ENCODE measurements at places on chromosomes 6 and 20.

DNA sequence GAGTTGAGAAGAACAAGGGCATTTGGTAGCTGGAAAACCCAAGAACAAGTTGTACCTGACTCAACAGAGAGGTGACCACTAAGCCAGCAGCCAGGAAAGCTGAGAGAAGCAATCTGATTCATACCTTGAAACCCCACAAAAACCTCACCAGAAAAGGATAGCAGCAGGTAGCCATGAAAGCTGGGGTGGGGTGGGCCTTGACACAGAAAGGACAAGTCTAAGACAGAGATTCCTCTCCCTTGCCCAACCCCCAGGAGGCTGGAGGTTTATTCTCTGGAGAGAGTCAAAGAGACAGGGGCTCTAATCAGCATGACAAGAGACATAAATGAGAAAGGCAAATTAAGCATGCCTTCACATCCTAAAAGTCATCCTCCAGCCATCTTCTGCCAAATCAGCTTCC lies 151.7 kb upstream of the DST start:
- no peak for DNase-seq

GRCh38 chr6:143817621-143818020 lies 25.5 kb upstream of the LTV1 start:
- DNase-seq, result no peak

GRCh38 chr6:65786815-65787214 lies 79.8 kb upstream of the EYS start:
- no peak for DNase-seq

- no peak for DNase-seq
Observed at GRCh38 chr6:169169375-169169774, 84.3 kb downstream of the THBS2 start.

- no peak for DNase-seq
Observed at GRCh38 chr20:48026981-48027592, 241.8 kb upstream of the SULF2 start.
